ENCODE measurements at places on chromosomes 6 and 20.

DNA sequence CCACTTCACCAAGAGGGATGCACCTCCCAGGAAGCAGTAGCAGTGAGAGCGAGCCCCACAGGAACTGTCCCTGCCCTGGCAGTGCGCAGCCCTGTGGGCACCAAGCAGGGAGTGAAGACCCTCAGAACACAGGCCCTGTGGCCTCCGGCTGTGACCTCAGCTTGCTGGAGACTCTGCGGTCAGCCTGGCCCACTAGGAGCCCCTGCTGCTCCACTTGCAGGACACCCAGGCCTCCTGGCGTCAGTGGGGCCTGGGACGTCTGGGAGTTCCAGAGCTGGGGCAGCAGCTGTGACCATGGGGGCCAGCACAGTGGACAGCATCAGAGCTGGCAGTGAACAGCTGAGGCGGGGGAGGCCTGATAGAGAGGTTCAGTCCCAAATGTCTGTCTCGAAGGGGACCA lies 28.3 kb downstream of the PXDC1 start:
- no peak for DNase-seq

GRCh38 chr20:63065911-63066310 lies 59.1 kb upstream of the BHLHE23 start:
- no peak for DNase-seq

GRCh38 chr20:11445161-11445560 lies 472.5 kb upstream of the BTBD3 start:
- DNase-seq: no peak

GRCh38 chr6:119348748-119349360 lies 707 bp downstream of the MAN1A1 start:
- DNase-seq: no peak

DNA sequence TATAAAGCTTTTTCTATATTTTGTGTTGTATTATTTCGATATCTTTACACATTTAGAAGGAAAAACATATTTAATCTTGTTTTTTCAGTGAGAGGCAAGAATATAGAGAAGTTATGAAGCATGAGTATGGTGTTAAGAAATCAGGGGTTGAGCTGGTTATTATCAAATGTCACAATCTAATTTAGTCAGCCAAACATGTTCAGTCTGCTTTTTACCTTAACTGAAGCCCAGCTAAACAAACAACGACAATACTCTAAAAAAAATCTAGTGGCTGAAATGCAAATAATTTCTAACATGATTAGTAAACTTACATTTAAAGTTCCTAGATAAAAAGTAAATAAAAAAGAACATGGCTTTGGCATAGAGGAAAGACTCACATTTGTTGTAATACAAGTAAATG lies 433.8 kb upstream of the NRSN1 start:
- DNase-seq: no peak

DNA sequence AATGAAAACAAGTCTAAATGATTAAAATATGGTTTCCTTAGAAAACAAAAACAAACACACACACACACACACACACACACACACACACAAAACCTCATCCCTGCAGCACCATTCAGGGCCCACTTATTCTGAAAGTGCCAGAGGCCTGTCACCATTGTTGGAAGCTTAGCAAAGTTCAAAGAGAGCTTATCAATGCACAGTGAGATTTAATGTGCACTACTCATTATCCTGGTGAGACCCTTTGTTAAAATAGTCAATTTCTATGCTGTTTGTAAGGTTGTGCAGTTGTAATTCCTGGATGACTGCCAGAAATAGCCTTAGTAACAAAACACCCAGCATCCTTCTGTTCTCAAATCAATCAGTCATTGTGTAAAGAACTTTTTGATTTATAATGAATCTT lies 482.9 kb downstream of the GRIK2 start:
- DNase-seq: no peak

DNA sequence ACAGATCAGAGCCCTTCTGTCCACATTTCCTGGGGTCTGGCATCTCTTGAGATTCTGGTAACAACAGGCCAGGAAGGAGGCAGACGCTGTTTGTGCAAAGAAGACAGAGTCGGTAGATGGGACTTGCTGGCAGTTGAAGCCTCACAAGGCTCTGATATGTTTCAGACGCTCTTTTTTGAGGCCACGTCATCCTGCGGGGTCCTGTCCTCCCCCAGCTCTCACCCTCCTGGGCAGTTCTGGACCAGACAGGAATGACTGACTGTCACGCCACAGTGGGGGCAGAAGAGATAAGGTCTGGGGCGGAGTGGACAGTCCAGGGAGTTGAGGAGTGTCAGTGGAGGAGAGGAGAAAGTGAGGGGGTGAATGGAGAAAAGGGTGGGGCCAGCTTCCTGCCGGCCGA lies 87.1 kb upstream of the SULF2 start:
- DNase-seq: no peak

GRCh38 chr6:139367810-139368351 lies 6.6 kb downstream of the CITED2 start:
- DNase-seq: no peak

DNA sequence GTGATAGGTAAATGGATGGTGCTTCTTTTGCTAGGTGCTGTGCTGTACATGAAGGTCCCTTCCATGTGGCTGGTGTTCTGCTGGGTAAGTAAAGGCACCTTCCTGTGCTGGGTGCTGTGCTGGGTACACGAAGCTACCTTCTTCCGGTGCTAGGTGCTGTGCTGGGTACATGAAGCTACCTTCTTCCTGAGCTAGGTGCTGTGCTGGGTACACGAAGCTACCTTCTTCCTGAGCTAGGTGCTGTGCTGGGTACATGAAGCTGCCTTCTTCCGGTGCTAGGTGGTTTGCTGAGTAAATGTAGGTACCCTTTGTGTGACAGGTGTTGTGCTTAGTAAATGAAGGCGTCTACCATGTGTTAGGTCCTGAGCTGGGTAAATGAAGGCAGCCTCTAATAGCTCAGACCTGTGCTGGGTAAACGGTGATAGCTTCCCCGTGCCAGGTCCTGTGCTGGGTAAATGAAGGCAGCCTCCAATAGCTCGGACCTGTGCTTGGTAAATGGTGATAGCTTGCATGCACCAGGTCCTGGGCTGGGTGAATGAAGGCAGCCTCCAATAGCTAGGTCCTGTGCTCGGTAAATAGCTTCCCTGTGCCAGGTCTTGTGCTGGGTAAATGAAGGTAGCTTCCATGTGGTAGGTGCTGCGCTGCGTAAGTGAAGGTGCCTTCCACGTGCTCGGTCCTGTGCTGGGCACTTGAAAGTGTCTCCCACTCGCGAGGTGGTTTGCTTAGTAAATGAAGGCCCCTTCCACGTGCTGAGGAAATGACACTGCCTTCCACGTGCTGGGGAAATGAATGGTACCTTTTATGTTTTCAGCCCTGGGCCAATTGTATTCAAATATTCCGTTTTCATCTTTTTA lies 115.5 kb downstream of the ERMARD start:
- DNase-seq: no peak

DNA sequence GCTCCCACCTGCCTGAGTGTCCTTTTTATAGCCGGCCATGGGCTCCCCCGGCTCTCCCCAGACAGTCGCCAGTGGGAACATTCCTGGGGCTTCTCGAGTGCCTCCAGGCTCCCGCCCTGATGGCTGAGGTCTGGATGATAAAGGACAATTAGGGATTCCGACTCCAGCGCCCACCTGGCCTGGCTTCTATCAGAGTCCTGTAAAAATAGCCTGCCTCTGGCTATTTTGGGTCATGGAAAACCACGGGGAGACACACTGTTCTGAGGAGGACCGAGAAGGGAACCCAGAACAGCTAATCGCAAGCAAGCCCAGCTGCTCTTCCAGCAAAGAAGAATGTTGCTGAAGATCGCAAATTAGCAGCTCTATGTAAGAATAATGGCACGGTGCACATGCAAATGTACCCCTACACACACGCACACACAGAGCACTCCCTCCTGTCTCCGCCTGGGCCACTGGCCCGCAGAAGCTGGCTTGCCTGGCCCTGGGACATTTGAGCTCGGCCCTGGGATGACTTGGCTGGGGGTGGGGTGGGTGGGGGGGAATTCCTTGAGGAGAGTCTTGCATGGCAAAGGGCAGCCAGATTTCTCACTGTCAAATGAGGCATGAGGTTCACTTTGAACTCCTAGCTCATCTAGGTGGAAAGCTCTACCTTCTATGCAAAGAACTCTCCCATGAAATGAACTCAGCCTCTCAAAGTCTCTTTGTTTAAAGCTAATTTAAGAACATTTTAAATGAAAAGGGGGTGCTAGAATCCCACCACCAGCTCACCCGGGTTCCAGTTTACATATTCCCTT lies 55.3 kb downstream of the CTCFL start:
- DNase-seq: no peak

DNA sequence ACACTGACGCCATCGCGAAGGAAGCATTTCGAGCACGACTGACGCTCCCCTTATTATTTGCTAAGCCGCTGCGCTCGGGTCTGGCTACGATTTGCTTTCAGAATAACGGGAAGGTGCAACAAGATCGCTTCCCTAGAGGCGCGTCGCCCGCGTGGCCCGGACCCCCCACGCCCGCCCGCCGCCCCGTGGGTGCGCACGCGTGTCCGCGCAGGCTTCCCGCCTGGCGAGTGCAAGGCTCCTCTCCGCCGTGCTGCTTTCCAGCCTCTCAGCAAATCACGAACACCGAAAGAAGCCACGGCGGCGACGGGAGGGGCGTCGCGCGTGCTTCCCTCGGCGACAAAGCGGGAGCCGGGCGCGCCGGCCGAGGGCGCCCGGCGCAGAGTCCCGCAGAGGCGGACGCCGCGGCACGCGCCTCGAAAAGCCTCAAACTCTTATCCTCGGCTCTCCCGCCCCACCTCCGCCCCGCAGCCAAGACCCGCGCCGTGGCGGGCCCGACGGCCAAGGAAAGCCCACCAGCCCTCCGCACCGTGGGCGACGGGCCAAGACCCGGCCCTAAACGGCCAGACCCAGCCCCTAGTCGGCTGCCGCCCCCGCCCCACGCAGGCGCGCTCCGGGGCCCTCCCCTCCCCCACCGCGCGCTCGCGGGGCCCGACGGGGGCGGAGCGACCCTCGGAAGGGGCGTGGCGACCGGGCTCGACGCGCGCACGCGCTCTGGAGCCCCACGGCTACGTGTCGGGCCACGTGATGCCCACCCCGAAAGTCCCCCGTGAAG lies 987 bp upstream of the QKI start:
- DNase-seq: peak; percentile 80

DNA sequence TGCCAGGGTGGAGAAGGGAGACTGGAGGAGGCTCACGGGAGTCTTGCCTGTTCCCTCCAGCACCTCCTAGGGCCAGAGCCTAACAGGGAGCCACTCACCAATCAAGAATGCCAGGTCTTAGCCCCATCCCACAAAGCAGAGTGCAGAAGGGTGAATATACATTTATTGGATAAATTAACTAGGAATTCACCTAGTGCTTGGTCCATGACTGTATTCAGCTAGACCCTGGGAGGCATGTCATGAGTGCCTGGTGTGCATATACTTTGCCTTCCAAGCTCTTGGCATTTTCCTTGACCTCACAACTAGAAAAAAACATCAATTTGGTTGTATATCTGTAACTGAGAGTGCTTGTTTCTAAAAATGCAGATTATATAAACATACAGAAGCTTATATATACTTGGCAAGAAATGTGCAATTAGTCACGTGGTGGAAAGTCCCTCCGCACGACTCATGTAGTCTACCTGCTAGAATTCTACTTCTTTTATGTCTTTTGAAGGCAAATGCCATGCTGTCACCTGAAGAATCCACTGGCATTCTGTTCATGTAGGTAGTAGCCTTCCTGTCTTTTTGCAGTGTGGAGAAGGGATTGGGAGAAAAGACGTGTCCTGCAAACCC lies 991.0 kb downstream of the KIF16B start:
- DNase-seq: no peak

- DNase-seq: no peak
Observed at GRCh38 chr20:19074828-19075516, 137.5 kb upstream of the SLC24A3 start.

GRCh38 chr6:36749829-36750489 lies 52.3 kb downstream of the RAB44 start:
- DNase-seq: no peak

DNA sequence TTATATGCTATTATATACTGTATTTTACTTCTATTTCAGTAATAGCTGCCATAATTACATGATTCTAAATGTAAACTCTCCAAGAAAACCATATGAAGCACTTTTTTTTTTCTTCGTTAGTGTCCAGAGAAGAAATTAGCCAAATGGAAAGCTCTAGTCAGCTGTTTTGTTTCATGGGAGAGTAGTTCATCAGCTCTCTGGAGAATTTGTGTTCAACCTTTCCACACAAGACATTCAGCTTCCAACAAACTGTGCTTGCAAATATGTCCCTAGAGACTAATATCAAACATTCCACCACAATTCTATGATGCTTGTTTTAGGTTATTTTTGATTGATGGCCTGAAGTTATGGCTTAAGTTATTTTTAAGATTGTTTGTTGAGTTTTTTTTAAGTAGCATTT lies 19.5 kb downstream of the FHL5 start:
- no peak for DNase-seq

- DNase-seq: no peak
Observed at GRCh38 chr6:87378947-87379346, 28.8 kb upstream of the CFAP206 start.

GRCh38 chr20:63857764-63858392 lies 3.4 kb upstream of the ABHD16B start:
- DNase-seq: no peak

DNA sequence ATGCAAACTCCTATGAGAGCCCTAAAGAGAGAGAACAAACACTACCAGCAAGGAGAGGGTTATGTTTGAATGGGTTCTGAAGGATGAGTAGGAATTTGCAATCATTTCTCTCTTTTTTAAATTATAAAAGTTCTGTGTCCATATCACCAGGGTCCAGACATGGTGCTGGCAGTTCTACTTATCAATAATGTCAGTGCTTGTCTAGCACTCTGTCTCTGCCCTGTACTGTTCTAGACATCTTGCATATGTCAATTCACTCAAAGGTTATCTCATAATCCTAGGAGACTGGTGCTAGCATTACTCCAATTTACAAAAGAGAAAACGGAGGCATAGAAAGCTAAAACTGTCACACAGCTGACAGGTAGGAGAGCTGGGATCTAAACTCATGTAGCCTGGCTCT lies 101.3 kb downstream of the VEGFA start:
- no peak for DNase-seq

- no peak for DNase-seq
Observed at GRCh38 chr6:42493914-42494539, 42.3 kb upstream of the TRERF1 start.

GRCh38 chr6:162701551-162701950 lies 26.0 kb downstream of the PRKN start:
- DNase-seq: no peak

DNA sequence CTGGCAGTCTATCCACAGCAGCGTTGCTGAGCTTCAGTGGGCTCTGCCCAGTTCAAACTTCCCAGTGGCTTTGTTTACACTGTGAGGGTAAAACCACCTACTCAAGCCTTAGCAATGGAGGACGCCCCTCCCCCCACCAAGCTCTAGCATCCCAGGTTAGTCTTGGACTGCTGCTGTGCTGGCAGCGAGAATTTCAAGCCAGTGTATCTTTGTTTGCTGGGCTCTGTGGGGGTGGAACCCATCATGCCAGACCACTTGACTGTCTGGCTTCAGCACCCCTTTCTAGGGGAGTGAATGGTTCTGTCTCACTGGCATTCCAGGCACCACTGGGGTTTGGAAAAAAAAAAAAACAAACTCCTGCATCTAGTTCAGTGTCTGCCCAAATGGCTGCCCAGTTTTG lies 249.7 kb upstream of the SYNCRIP start:
- no peak for DNase-seq

Data from stimulated activated CD4-positive, alpha-beta T cell treated with anti-CD3 and anti-CD28 coated beads, Interleukin-1b, Interleukin-23, amount 100 ng/mL, for 1 hour (primary cell).